ENCODE measurements at places on chromosomes 7 and 10.
A peak's percentile ranks its signal among the peaks of the same experiment; 100 is the strongest.

DNA sequence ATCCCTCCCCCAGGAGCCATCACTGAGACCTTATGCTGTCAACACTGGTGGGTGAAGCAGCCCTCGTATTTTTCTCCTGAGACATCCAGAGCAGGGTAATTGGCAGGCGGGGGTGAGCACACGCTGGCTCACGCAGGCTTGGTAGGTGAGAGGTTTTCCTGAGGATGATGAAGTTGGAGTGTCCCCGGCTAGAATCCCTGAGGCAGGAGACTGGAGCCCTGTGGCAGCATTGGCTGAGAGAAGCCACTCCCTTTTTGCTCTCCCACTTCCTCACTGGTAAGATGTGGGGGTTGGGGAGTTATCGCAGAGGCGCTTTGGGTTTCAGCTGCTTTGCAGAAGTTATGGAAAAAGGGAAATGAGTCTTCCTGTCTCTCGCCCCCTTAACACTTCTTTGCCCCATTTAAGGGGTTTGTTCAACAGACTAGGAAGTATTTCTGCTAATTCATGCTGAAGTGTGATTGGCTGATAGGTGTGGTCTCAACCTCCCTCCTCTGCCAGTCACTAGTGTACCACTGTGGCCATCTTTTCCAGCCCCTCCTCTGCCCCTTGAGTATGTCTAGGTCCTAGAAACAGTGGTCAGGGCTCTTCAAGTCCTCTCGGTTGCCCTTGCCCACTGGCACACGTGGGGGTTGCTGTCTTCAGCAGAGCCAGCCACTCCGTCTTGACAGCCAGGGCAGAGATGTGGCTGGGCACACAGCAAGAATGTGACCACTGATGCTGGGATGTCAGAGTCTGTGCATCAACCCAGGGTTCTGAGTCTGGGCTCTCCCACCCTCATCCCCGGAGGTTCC is 5.7 kb downstream of the ARPC1B start:
- no peak for DNase-seq

GRCh38 chr7:158350166-158350900 is 237.3 kb downstream of the PTPRN2 start:
- no peak for DNase-seq

GRCh38 chr10:87612115-87612514 is 47.6 kb upstream of the PAPSS2 start:
- no peak for DNase-seq

- no peak for DNase-seq
These were observed 28.2 kb downstream of the UBE2H start for GRCh38 chr7:129924602-129925001.

DNA sequence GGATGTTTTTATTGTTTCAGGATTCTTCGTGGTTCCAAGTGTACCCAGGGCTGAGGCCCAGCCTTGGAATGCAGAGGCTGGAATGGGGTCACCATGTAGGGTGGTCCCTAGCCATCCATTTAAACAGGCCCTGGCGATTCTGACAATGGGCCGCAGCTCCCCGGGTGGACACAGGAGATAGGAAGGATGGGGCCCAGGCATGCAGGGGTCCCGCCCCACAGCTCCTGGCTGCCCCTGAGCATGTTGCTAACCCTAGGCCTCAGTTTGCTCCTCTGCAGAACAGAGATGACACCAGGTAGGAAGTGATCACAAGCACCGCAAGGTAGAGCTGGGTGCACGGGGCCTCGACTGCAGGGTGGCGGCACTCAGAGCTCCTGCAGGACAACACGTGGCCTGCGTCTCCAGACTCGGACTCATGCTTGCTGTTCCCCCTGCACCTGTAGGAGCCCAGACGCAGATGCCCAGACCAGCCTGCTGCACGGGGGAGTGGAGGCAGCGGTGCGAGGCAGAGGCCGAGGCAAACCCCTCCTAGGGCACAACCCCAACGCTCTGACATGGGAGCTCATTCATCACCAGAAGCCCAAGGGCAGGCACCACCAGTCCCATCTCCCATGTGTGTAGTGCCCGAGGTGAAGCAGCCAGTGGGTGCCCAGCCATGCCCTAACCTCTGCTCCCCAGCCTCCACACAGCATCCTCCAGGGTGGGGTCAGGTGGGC is 25.5 kb downstream of the VIPR2 start:
- DNase-seq = no peak

DNA sequence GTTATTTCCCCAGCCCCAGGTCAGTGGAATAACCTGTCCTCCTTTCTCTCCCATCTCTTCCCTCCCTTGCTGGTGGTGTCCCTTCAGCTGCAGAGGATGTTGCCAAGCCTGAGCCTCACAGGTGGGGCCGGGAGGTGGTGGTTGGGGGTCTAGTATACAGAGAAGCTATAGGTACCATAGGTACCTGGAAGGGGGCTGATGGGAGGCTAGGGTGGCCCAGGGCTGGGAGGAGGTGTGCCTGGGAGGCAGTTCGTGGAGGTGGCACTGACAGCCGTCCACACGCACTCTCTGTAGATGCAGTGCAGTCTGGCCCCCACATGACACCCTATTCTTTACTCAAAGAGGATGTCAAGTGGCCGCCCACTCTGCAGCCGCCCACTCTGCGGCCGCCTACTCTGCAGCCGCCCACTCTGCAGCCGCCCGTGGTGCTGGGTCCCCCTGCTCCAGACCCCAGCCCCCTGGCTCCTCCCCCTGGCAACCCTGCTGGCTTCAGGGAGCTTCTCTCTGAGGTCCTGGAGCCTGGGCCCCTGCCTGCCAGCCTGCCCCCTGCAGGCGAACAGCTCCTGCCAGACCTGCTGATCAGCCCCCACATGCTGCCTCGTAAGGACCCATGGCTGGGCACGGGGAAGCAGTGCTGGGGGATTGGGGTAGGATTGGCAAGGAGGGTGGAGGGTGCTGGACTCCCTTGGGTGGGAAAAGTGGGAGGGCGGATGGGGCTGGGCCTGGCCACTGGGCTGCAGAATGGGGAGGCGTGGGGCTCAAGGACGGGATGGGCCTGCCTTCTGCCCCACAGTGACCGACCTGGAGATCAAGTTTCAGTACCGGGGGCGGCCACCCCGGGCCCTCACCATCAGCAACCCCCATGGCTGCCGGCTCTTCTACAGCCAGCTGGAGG is 9.5 kb downstream of the IRF5 start:
- DNase-seq = peak; percentile 73

- DNase-seq = no peak
These were observed 12.7 kb downstream of the GPRIN2 start for GRCh38 chr10:46543466-46544377.

GRCh38 chr10:132541601-132542011 is 4.0 kb downstream of the INPP5A start:
- DNase-seq = no peak

- DNase-seq = no peak
These were observed 136.3 kb upstream of the TMEM72 start for GRCh38 chr10:44774676-44775401.

- no peak for DNase-seq
These were observed 78.0 kb downstream of the GPR26 start for GRCh38 chr10:123744224-123744536.

Data from iPS-NIHi11 (cell line).